ENCODE measurements at places on chromosomes 2 and 18.

GRCh38 chr2:223081789-223082188 is 29.8 kb downstream of the KCNE4 start:
- DNase-seq = no peak

DNA sequence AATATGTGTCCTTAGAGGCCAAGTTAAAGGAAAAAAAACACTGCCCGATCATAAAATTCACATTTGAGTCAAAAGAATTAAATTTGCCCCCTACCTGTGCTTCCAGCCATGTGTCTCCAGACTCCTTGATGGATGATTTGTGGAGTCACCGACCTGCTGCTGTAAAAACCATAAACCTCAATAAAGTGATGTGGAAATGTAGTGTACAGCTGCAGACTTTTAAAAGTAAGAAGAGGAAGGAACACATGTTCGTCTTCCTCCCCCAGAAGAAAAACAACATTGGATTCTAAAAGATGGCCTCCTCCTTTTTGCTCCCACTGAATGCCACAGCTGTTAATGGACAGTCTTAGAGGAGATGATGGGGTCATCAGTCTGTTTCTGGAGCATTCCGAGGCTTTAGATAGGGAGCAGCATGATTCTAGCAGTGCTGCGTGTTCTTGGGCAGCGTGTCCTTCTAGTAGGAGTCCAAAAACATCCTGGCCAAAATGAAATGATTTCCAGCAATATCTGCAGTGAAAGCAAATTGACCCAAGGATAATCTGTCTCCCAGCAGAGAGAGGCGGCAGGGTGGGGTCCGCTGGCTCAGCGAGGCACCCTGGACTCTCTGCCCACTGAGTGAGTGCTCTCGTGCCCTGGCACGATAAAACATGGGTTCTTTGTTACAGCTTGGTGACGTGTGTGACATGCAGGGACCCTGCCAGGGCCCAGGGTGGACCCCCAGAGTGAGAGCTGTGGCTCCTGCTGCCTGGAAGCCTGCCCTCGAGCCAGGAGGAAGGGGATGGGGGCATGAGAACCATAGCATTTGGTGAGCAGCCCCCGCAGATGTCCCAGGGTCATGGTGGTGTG is 196.1 kb downstream of the FAM210A start:
- no peak for DNase-seq

- DNase-seq = no peak
These were observed 901.6 kb downstream of the EPHA4 start for GRCh38 chr2:220670511-220670910.

GRCh38 chr2:39510140-39510539 is 73.1 kb upstream of the MAP4K3 start:
- DNase-seq = no peak

DNA sequence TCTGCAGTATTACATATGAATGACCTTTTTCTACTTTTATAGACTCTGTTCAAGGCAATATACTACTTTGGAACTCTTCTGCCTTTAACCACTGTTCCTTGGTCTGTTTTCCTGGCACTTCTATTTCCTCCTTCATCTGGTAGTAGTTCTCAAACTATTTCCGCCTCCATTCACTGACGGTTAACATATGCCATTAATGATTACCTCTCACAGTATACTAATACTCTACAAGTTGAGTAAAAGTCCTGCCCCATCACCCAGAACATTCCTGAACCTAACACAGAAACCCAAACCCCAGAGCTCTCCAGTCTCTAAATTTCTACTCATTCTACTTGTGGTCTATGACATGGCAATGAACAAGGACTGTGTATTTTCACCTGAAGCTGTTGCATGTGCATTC is 4.5 kb downstream of the GFPT1 start:
- DNase-seq = no peak

- no peak for DNase-seq
These were observed 64.9 kb downstream of the PPP1R1C start for GRCh38 chr2:182050333-182051135.

GRCh38 chr2:20104900-20105545 is 53.6 kb upstream of the LAPTM4A start:
- no peak for DNase-seq

DNA sequence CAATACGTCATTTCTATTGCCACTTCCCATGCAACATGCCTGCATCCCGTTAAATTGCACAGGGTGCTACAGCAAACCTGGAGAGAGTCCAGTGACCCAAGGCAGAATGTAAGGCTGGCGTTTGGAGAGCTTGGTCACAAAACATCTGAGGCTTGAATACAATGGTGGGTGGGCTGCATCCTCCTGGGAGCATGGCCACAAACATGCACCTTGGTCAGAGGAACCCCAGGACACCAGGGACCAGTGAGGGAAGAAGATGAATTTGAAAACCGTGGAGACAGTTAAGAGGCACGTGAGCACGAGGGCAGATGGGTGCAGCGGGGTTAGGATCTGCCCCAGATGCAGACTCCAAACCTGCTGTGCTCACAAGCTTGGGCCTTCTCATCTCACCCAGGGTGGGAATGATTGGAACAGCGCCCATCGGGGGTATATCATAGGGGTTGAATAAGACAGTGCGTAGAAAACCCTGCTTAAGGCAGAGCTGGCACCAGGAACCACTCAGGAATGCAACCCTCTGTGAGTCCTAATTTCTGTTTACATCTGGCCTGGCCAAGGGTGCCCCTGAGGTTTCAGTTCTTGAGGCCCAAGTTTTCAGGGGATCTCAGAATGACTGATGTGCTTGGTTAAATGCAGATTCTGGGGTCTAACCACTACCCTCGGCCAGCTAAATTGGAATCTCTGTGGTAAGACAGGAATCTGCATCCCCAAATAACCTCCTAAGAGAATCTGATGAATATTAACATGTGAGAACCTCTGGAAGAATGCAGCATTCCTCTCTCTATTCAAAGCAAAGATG is 97.2 kb downstream of the ARL4C start:
- no peak for DNase-seq

- no peak for DNase-seq
These were observed 38.6 kb downstream of the SNED1 start for GRCh38 chr2:241036964-241037421.

- DNase-seq = no peak
These were observed 1.1 kb downstream of the METAP1D start for GRCh38 chr2:172000696-172001361.

- DNase-seq = no peak
These were observed 952 bp downstream of the MGAT5 start for GRCh38 chr2:134254824-134255223.

GRCh38 chr2:106734165-106734564 is 151.8 kb downstream of the ST6GAL2 start:
- DNase-seq = no peak

- DNase-seq = no peak
These were observed 573.3 kb downstream of the LRP1B start for GRCh38 chr2:141557329-141558095.

- DNase-seq = no peak
These were observed 132.2 kb downstream of the DNER start for GRCh38 chr2:229582151-229582550.

GRCh38 chr2:63784461-63784860 is 57.2 kb upstream of the UGP2 start:
- DNase-seq = no peak

DNA sequence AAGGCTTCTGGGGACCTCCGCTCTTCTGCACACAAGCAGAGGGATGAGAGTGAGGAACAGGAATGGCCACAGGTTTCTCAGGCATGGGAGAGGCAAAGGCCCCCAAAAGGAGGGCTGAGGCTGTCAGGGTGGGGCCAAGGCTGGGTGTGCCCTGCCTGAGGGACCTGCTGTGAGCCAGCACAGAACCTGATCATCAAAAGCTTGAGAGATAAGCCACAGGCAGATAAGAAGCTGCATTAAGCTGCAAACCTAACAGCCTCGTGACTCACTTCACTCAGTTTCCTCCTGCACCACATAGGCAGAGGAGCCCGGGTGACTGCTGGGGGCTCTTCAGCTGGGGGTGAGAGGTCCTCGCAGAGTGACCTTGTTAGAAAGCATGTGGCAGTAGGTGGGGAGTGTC is 64.5 kb upstream of the LAPTM4A start:
- no peak for DNase-seq

DNA sequence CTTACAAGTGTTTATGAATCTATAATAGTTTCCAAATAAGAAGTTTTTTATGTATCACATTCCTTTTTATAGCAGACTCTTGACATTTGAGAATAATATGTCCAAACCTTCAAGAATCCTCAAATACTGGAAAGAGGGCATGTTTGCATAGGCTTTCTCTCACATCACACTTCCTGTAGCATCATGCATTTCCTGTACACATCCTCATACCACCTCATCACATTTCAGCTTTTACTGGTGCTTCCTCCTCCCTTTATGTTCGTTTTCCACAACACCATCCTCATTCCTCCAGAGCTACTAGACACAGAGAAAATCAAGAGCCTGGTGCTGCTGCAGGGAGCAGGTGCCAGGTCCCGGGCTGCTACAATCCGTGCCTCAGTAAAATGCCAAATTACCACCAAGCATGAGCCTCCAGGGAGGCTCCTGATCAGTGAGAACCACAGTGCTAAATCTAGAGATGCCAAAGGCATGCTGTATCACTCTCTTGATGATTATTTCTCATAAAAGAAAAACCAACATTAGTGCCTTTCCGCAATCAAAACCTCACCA is 137.7 kb upstream of the CYP1B1 start:
- no peak for DNase-seq

DNA sequence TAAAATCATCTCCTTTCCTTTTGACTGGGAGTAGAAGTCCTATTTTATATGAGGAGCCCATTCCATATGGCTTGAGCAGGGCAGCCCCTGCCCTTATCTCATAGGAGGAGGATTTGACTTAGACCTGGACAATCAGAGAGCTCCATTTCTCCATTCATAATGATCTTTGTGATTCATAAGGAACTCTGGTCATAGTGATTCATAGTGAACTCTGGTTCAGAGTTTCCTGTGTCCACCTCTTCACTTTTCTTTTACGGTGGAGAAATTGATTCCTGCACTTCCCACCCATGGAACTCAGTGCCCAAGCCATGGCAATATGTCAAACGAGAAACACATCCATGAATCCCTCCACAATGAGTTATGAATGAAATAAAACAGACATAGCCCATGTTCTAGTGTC is 12.8 kb upstream of the MYO3B start:
- DNase-seq = no peak

DNA sequence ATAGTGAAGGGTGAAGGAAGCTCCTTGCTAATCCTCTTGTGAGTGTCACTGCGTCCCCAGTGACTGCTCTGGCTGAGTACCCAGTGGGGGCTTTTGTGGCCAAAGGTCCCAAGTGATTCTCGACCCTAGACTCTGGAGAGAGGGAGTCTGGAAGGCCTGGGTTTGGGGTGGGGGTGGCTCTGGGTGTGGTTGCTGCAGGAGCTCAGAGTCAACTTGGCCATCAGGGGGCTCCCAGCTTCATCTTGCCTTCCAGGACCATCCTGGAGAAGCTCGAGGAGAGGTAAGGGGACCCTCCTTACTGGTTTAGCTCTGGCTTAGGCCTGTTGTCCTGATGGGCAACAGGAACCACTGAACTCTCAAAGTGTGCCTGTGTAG is 592 bp downstream of the PSD4 start:
- DNase-seq = no peak

- no peak for DNase-seq
These were observed 18.2 kb downstream of the C2orf69 start for GRCh38 chr2:199929262-199929661.

- DNase-seq = no peak
These were observed 17.1 kb downstream of the OSBPL6 start for GRCh38 chr2:178211460-178211859.

GRCh38 chr2:32882816-32883810 is 63.6 kb upstream of the LTBP1 start:
- no peak for DNase-seq

DNA sequence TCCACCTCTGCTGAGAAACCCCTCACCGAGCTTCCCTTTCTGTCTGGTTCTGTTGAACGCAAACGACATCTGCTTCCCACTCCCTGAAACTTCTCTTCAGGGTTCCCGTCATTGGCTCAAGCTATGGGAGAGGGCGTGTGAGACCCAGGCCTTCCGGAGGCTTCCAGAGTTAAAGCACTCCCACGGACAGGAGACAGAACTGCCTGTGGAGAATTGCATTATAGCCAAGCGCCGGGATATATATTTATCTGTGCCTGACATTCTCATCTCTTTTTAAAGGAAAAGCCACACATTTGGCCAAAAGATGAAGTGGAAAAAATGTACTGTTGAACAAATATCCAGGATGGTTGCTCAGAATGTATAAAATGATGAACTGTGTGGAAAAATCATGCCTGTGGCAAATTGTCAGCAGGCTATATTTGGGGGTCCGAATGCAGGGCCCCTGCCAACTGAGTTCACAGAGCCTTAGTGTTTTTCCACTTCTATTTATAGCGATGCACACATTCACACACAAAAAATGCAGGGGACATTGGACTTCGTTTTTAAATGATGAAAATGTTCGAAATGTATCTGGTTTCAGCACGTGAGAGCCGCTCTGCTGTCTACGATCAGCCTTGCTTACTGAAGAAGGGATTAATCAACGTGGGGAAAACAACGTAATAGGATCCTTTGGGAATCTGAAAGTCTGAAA is 59.5 kb downstream of the E2F6 start:
- no peak for DNase-seq

DNA sequence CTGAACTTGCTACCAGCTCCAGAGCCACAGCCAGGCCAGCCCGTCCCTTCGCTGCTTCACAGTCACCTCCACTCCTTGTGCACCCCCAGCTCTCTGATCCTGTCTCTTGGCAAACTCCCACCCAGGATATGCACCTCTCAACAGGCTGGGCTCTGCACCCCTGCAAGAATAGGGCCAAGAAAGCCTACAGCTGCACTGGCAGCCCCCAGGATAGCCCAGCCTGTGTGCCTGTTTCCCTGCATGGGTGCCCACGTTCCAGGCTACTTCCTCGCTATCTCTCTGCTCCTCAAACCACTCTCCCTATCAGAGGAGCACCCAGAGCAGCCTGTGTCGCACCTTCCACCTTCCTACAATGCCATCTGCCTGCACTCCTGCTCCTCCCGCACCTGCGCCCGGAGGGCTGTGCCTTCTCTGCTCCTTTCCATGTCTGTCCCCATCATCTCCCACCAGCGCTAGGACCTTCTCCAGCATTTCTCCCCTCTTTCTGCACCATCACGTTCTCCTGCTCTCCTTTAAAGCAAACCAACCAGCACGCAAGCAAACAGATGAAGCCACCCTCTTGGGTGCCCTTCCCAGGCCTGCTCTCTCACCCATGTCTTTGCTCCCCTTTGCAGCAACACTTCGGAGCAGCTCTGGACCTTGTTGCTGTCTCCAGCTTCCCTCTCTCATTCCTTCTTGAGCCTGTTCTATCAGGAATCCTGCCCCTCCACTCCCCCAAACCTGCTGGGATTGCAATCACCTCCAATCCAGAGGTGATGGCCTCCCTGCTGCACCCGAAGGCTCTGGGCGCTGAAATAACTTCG is 313.2 kb upstream of the HS6ST1 start:
- no peak for DNase-seq
